ENCODE measurements at places on chromosomes 11 and 22.

DNA sequence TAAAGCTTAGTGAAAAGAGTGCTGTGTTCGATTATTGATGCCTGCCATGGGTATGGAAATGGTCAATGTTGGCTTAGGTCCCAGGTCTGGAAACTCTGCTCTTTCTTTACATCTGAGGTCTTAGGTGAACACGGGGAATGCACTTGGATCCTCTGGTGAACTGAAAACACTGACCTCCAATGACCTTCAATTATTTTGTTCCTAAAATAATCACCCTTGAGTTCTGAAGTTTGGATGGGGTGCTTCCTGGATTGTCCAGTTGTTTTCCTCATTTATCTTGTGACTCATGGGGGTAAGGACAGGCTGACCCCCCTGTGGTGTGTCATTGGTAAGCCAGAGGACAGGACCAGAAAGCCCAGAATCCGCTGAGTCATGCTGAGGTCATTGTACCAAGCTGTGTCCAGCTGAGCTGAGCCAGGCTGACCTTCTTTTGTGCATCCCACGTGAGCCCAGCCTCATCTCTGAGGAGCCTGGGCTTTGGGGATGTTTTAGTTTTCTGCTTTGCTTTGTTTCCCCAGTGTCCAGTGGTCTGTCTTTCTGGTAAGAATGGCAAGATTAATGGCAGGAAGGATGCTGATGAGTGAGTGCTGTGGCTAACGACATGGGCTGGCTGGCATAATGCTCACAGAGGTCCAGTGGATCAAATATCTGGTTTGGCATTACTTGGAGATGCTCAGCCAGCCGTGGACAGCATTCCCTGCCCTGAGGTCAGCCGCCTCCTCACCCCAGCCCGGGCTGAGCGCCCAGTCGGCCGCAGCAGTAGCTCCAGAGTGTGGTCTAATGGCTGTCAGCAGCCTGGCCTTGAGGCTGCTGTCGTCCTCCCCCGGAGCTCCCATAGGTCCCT, 35.6 kb downstream of the AMPD3 start:
- DNase-seq = peak; percentile 81

DNA sequence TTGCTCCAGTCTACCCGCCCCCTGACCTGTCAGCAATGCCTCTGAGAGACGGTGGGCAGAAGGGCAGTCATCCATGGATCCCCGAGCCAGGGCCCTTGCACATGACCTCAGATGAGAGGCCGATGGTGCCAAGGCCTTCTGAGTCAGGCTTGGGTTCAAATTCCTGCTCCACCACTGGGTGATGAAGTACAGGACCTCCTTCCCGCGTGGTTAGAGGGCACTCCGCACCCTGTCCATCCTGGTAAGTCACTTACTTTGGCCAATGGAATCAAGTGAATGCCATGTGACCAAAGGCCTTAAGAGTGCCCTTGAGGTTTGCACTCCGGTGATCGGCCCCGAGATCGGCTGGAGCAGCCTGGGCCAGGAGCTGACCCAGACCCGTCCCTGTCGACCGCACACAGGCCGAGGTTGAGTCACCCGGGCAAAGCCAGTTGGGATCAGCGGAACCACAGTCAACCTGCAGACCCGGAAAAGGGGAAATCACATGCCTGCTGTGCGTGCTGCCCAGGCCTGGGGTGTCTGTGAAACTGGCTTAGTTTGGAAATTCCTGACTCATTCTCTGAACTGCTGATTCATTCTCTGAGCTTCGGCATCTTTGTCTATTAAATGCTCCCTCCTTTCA, 48.9 kb downstream of the RTL6 start:
- no peak for DNase-seq

DNA sequence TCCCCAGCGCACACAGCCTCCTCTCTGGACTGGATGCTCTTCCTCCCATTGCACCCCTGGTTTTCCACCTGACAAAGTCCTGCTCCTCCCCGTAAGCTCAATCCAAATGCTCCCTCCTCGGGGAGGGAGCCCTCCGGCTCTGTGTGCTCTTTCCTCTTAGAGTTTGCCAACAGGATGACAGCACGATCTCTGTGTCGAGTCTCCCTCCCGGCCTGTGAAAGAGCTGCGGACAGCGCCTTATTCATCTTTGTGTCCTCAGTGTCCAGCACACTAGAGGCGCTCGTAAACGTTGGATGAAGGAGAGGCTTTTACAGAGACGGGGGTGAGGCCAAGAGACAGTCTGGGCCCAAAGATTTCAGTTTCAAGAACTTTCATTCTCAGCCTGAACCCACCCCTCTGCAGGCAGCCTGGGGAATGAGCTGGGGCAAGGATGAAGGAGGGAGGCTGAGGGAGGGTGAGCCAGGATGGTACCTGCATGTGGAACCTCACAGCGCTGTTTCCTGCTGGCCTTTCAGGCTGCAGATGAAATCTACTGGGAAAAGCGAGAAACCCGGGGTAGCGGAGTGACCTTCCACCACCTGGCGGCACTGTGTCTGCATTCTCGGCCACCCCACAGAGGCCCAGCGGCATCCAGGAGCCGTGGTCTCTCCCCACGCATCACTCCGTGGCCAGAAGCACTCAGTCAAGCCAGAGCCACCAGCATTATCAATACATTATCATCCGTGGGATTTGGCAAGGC, 8.5 kb upstream of the TMPRSS4 start:
- peak; percentile 12 for DNase-seq

GRCh38 chr11:87897071-87897470, 278.2 kb downstream of the RAB38 start:
- DNase-seq = no peak

DNA sequence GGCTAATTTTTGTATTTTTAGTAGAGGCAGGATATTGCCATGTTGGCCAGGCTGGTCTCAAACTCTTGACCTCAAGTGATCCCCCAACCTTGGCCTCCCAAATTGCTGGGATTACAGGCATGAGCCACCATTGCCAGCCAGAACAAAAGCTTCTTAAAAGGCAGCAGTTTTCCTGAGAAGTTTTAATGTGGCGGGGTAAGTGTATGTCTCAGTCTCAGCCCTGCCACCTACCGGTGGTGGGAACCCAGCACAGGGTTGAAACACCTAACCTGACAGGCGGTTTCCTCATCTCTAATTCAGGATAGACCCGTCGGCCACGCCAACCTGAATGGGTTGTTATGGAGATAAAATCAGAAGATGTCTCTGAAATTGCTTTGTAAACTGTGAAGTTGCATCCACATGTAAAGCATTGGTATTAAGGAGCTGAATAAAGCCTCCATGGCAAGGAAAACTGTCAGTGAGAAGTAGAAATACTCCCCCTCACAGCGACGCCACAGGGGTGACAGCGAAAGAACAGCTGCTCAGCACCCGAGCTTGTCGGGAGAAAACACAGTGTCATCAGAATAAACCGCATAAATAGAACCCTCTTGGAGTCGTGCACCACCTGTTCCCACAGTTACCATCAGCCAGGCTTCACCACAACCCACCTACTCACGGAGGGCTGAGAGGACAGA, 165.9 kb upstream of the NCAM1 start:
- no peak for DNase-seq

- no peak for DNase-seq
These were observed 17.2 kb upstream of the UVRAG start for GRCh38 chr11:75797792-75798191.

DNA sequence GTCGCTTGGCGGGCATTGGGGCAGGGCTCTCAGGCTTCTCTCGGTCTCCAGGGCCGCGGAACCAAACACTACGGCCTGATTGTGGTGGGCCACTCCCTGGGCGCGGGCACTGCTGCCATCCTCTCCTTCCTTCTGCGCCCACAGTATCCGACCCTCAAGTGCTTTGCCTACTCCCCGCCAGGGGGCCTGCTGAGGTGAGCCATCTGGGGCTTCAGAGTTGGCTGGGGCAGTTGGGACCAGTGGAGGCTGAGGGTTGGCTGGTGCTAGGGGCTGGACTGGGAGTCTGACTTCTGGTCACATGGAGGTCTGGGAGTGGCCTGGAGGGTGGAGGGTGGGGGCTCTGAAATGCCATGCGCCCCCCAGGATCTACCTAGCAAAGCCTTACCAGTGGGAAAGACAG, 15.3 kb upstream of the MYRF start:
- DNase-seq = no peak

DNA sequence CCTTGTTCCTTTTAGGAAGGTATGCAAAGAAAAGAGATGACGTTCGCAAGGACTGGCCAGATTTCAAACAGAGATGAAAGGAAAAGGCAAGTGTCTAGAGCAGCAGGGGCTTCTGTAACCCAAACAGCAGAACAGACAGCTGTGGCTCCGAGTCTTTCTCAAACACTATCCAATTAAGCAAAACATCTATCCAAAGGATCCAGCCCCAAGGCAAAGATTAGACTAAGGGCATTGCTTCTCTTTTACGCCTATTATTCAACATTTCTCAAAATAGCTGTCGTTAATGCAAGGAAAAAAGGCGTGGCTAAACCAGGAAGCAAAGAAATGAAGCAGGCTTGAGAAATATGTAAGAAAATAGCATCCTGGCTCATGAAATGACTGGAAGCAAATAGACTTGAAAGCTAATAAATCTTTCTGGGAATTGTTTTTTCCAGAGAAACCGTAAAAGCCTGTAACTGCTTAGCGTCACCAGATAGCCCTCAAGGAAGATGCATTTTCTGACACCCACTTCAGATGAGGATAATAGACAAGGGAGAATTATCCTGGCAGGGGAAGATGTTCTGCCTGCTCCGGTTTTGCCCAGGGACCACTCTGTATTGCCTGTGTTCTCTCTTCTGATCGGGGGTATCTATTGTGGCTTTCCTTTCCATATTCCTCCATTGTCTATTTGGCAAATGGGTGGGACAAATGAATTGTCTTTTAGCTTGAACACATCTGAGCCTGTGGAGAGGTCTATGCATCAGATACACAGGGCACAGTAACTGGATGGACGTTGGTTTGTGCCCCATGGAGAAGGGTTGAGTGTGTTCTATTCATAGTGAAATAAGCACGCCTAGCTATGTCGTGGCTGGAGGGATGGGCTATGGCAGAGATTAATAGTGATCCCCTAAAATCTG, 20.2 kb downstream of the C11orf96 start:
- DNase-seq = no peak

- DNase-seq = no peak
These were observed 1.5 kb downstream of the APOBEC3H start for GRCh38 chr22:39098576-39098975.

GRCh38 chr11:134049303-134049702, 19.6 kb upstream of the JAM3 start:
- DNase-seq = no peak

DNA sequence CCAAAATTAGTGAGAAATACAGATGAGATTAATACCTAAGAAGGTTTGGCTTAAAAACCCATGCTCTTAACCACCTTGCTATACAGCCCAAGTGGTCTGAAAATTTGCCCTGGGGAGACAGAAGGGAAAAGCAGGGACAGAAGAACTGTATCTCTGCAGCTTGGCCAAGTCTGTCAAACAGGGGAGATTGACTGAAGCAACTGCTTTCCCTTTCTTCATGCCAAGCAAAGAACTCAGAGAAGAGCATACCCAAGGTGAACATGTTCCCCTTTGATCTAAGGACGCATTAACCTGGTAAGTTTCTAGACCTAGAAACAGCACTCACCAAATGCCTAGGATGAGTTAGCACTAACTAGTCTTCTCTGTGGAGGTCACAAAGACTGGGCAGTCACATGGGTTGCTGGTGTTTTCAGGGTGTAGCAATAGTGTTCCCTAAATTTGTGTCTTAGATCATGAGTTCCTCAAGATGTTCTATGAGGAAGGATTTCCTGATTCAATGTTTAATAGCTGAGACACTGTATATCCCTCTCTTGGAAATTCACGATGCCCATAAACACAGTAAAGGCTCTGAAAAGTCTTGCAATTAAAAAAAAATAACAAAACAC, 75.6 kb upstream of the GRAMD1B start:
- DNase-seq = no peak

GRCh38 chr11:14345668-14346067, 13.3 kb downstream of the RRAS2 start:
- DNase-seq = no peak

- DNase-seq = no peak
These were observed 878.5 kb upstream of the LRRC4C start for GRCh38 chr11:42337786-42338455.

DNA sequence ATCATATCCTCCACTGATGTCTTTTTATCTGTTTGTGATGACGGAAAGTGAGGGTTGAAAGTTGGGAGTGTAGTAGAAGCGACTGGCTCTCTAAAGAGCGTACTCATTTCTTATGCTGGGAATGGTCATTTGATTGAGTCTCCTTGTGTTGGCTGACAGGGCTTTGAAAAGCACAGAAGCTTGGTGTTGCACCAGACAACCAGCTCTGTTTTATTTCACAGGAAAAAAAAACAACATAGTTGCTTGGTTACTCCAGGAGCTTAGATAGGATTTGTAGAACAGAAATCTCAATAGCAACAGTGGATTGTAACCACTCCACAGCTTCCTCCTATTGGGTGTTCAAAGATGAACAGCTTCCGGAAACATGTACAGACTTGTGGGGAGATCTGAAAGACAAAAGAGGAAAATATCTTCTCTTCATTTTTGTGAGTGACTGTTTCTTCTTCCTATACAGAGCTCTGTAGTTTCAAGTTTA, 2.7 kb downstream of the RBM14 start:
- no peak for DNase-seq

DNA sequence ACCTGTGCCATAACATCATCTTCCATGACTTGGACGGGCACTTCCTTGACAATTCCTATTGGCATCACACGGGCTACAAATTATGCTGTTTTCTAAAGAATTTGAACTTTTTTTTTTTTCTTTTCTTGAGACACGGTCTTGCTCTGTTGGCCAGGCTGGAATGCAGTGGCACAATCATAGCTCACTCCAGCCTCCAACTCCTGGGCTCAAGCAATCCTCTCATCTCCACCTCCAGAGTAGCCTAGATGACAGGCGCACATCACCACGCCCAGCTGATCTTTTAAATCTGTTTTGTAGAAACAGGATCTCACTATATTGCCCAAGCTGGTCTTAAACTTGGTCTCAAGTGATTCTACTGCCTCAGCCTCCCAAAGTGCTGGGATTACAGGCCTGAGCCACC, 3.3 kb upstream of the CRYBB3 start:
- no peak for DNase-seq

- DNase-seq = no peak
These were observed 18.5 kb upstream of the TH start for GRCh38 chr11:2189938-2190656.

DNA sequence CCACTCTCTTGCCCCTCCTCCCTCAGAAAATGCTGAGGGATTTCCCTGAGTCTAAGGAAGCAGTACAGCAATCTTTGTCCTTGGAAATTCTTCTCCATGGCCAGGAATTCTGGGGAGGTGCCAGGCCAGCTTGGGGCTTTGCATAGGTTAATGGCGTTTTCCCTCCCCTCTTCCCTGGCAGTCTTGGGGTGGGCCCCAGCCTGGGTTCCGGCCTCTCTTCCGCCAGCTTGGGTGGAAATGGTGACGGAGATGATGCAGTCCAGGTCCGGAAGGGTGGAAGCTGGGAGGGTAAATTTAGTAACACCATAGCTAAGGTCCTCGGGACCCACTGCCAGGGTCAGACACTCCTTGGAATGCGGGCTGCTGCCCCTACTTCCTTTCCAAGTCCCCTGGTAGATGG, 5.0 kb downstream of the PHLDB1 start:
- no peak for DNase-seq

Measured in amygdala (tissue), 56 donors.